ENCODE measurements at places on chromosomes 12 and 14.
A peak's percentile ranks its signal among the peaks of the same experiment; 100 is the strongest.

- DNase-seq, result no peak
Observed at GRCh38 chr12:13154027-13154538, 42.4 kb upstream of the EMP1 start.

- DNase-seq, result peak; percentile 10
Observed at GRCh38 chr12:80472911-80473500, 29.0 kb downstream of the PTPRQ start.

DNA sequence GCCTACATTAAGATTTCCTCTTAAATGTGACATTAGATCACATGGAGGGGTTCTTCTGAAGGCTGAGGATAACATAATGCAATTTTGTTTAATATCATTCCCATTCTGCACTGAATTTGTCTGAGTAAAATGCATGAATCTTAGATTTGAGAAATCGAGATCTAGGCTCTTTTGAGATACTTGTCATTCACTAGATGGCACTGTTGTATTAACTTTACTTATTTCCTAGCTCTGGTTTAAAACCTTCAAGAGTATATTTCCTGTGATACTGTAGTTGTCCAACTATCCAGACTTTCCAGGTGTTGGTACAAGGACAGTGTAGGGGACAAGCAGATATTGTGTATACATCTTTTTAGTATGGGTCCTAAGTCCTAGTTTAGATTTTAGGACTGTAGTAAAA lies 91.7 kb upstream of the SEL1L start:
- DNase-seq, result no peak

GRCh38 chr14:49692193-49692757 lies 645 bp upstream of the KLHDC1 start:
- DNase-seq, result no peak
